ENCODE measurements at places on chromosomes 5 and 9.

DNA sequence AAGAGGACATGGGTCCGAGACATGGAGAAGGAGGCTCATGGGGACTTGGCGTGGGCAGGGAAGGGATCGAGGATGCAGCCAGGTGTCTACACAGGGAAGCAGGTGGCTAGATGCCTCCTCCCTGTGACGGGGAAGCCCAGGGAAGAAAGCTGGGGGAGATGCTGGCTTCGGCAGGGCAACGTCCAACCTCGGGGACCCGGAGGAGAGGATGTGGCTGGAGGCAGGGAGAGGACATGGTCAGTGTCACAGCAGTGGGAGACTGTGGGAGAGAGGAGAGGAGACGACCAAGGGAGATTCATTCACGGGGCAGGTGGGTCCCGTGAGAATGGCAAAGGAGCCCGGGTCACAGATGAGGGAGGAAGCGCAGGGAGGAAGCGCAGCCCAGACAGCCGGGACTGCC lies 73.2 kb upstream of the PHYKPL start:
- DNase-seq = no peak

GRCh38 chr5:180070756-180071530 lies 616 bp downstream of the RNF130 start:
- DNase-seq = no peak

- DNase-seq = no peak
Measured at GRCh38 chr9:2053883-2054845, 39.0 kb downstream of the SMARCA2 start.

- DNase-seq = no peak
Measured at GRCh38 chr5:116507051-116507537, 67.5 kb downstream of the SEMA6A start.

DNA sequence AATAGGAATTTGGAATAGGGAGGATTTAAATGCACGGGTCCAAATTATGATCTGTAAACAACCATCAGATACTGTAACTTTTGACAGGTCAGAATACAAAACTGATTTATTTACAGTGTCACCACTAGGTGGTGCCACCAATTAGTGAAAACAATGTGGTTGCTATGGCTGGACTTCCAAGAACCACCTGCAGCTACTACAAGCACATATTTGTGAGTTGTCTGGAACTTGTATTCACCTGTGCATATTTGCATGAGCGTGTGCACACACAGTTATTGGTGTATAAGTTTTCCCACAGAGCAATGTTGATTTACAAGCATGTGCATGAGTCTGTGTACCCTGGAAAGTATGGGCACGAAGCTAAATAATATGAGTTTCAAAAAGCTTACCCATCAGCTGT lies 3.0 kb upstream of the HRCT1 start:
- DNase-seq = peak; percentile 46

GRCh38 chr9:120636194-120636957 lies 56.4 kb upstream of the CDK5RAP2 start:
- no peak for DNase-seq

DNA sequence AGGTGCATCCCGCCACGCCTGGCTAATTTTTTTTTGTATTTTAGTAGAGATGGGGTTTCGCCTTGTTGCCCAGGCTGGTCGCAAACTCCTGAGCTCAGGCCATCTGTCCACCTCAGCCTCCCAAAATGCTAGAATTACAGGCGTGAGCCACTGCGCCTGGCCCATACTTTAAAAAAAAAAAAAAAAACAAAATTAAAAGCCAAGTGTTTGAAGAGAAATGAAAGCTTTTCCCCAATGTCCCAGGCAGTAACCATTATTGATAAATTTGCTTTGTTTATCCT lies 9.5 kb downstream of the PRRC2B start:
- no peak for DNase-seq

DNA sequence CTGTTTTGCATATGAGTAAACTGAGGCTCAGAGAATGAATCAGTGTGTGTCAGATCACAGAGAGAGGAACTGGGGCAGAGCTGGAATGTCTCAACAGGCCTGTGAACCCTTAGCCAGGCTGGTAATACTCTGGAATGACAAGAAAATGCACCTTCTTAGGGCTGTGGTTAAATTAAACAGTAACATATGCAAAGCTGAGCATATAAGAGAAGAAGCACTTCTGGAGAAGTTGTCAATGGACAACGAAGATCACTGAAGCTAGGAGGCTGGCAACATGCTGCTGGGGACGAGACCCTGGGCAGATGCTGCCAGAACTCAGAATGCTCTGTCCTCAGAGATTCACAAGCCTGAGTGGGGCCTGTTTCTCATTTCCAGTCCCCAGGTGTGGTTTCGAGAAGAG lies 64.6 kb upstream of the EPB41L4B start:
- DNase-seq = no peak

DNA sequence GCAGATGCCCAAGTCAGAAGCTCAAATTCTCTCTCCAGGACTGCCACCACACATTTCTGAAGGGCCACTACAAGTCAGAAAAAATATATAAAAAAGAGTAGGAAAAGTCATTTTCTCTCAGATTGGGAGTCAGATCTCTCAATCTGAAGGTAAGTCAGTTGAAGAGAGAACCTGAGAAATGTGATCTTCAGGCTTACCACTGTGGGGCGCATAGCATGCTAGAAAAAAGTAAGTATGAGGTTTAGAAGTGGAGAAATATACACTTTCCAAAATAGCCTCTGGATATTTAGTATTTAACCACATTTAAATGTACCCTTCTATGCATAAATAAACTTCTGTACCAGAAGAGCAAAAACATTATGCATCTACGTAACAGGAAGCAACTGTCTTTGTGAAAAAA lies 800.7 kb upstream of the CTNND2 start:
- DNase-seq = no peak

DNA sequence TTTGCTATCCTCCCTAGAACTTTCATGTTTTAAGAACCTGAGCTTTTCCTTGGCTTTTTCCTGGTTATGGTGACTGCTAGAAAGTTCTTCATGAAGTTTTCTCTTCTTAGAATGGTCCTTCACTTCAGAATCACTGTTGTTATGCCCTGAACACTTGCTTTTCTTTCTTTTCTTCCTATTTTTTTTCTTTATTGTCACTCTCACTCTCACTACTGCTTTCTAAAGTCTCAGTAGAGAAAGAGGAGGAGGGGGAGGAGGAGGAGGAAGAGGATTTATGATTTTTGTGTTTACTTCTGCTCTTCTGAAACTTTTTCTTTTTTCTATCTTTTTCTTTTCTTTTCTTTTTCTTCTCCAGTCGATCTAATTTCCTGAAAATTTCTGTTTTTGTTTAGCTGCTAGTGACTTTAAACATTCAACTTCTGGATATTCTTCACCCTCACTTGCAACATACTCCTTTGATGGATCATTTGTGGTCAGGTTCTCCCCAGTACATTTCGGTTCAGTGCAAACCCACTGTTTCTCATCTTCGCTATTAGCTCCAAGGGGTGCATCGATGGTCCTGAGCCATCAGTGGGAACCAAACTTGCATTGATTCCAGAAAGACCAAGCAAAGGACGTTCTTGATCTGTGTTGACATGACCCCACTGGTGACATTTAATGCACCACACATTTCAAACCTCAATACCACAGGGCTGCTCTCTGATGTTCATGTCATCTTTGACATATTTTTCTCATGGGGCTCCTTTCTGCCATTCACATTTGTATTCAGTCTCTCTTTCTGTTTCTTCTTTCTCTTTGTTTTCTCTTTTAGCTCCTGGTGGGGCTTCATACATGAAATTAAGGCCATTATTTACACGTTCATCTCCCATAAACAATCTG lies 81.6 kb upstream of the HAND1 start:
- no peak for DNase-seq

- DNase-seq = no peak
Measured at GRCh38 chr9:97904725-97905124, 17.6 kb downstream of the TRMO start.

- DNase-seq = no peak
Measured at GRCh38 chr5:185095-186070, 5.9 kb upstream of the LRRC14B start.

DNA sequence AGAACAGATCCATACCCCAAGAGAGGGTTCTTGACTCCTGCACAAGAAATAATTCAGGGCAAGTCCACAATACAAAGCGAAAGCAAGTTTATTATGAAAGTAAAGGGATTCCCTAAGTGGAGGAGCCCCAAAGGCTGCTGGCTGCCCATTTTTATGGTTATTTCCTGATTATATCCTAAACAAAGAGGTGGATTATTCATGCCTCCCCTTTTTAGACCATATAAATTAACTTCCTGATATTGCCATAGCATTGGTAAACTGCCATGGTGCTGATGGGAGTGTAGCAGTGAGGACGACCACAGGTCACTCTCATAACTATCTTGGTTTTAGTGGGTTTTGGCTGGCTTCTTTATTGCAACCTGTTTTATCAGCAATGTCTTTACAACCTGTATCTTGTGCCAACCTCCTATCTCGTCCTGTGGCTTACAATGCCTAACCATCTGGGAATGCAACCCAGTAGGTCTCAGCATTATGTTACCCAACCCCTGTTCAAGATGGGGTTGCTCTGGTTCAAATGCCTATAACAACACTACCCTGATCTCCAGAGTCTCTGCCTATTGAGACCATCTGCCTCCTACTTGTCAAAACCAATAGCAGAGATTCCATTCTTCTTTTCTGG lies 154.4 kb upstream of the GRAMD2B start:
- no peak for DNase-seq

GRCh38 chr5:57499262-57500050 lies 16.8 kb upstream of the ACTBL2 start:
- peak; percentile 43 for DNase-seq

GRCh38 chr5:99795031-99795430 lies 740.1 kb upstream of the FAM174A start:
- no peak for DNase-seq

DNA sequence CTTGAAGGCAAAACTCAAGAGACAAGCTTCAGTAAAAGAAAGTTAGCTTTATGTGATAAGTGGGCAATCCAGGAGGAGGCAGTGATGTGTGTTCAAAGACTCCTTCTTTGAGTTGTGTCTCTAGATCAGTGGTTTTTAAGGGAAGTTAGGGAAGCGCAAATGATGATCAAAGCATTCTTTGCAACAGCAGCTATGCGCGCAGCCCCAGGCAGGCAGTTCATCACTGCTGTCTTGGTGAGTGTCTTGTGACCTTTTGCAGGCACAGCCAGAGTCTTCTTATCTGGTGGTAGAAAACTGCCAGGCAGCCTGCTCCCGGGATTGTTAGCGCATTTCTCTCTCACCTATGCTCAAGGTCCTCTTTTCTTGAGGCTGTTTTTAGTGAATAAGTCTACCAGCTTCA lies 40.3 kb upstream of the CLK4 start:
- no peak for DNase-seq

DNA sequence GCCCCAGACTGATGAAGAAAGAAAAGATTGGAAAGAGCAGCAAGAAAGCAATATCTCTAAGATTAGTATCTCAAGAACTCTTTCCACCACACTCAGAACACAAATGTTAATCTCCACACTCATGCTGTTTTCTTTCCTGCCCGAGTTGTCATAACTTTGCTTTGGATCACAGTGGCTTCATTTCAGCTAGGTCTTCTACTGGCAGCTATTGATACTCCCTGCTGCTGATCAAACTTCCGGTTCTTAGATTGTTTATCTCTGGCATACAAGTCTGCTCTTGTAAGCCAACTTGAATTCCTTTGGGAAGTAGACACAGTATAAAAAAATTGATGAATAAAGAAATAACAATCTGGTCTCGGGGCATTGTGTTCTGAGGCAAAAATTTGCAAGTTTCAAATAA lies 77.7 kb upstream of the SPEF2 start:
- no peak for DNase-seq

DNA sequence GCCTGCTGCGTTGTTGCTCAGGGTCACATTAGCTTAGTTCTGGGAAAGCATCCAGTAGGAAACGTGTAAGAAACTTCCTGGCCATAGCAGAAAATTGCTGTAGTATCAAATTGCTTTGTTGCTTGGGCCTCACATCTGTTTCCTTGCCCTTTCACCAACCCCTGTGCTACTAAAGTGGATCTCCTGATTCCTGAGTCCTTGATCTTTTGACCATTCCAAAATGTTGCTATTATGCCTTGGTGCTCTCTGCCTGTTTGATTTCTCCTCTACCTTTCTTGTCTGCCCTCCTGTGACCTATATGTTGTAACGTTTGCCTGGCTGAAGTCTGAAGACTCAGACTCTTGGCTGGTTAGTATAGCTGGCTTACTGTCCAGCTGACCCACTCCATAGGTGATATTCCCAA lies 350.5 kb downstream of the ADGRV1 start:
- DNase-seq = no peak

GRCh38 chr5:138632900-138633489 lies 57.8 kb upstream of the HSPA9 start:
- DNase-seq = no peak

GRCh38 chr9:12851341-12852090 lies 76.7 kb downstream of the LURAP1L start:
- no peak for DNase-seq

DNA sequence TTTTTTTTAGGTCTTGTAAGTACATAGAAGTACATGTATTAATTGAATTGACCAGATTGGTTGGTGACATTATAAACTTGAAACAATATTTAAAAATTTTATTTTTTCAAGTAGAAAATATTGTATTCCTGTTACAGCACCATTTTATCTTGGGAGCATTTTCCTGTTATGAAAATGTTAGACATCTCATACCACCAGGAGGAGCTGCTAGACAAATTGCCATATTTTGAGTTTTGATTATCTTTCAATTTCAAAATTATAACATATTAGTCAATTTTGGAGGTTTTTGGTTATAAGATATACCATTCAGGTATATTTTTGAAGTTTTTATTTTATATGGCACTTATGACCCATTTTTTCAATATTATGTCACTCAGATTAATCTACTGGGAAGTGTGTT lies 84.4 kb downstream of the CNTLN start:
- no peak for DNase-seq

DNA sequence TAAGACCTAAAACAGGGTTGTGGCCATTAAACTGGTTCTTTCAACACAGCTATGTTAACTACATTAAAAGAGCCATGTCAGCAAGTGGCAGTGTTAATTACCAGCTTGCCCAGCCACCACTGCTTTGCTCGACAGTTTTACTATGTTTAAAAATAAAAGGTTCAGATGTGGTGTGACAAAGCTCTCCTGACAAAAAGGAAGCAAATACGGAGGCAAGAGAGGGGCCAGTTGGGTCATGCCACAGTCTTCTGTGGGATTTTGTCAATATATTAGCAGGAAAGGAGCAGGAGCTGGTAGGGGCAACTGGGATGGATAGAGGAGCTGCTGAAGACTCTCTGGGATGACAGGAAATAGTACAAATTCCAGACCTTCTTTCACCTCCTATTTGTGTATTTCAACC lies 113.5 kb upstream of the PCA3 start:
- DNase-seq = no peak

DNA sequence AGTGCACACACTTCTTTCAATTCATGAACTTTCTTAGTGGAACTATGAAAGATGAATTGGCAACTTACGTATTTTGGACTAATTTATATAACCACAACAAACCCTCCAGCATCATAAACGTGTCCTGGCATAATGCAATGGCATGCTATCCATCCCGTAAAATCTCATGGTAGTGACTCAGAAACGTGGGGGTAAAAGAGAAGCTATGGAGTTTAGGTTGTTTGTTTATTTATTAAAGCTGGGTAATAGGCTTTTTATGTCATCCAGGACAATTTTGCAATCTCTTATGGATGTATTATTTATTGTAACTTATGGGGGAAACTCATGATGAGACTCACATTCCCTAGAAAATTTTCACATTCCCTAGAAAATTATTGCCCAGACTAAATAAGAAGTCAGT lies 106.3 kb downstream of the GDA start:
- no peak for DNase-seq

GRCh38 chr5:140590861-140591260 lies 26.2 kb downstream of the SLC35A4 start:
- DNase-seq = no peak

- DNase-seq = no peak
Measured at GRCh38 chr9:119522381-119522780, 153.1 kb upstream of the BRINP1 start.

Data from NCI-H1048 (cell line).